ENCODE measurements at places on chromosomes 16 and 17.

GRCh38 chr16:72859581-72859980, 188.3 kb downstream of the ZFHX3 start:
- DNase-seq, result no peak

GRCh38 chr17:10814075-10814474, 10.2 kb upstream of the TMEM238L start:
- DNase-seq, result no peak

- DNase-seq, result peak; percentile 62
Measured at GRCh38 chr16:4376893-4377572, 5.4 kb downstream of the VASN start.

DNA sequence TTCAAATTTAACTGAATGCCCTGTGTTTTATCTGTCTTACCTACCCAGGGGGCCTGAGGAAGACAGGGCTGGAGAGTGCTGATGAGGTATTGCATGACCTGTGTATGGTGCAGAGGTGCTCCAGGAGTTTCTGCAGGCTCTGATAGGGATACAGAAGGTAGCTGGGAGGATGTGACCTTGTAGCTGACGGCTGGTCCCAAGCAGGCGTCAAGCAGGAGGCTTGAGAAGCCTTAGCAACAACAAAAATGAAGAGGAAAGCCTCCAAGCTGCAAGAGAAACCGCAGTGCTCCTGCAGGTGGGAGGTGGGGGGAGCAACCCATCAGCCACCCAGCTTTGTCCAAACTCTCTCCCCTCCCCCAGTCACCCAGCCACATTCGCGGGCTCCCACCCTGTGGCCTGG, 40.4 kb downstream of the LAT start:
- no peak for DNase-seq

GRCh38 chr16:14168146-14168545, 97.0 kb downstream of the MRTFB start:
- no peak for DNase-seq

DNA sequence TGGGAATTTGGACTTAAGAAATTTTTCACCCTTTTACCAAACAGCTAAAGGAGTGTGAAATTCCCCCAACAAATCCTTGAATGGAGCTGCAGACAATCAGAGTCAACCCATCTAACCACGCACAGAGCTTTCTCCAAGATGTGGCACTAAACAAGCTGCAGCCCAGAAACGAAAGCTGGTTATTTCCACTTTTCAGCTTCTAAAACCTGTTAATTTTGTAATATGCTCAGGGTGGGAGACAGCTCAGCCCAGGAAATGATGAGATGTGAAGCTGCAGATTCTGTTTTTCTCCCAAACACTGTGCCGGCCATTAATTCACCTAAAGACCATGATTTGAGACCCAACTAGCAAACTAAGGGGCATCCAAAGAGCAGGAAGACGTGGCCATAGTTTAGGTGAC, 33.2 kb upstream of the ABR start:
- no peak for DNase-seq

DNA sequence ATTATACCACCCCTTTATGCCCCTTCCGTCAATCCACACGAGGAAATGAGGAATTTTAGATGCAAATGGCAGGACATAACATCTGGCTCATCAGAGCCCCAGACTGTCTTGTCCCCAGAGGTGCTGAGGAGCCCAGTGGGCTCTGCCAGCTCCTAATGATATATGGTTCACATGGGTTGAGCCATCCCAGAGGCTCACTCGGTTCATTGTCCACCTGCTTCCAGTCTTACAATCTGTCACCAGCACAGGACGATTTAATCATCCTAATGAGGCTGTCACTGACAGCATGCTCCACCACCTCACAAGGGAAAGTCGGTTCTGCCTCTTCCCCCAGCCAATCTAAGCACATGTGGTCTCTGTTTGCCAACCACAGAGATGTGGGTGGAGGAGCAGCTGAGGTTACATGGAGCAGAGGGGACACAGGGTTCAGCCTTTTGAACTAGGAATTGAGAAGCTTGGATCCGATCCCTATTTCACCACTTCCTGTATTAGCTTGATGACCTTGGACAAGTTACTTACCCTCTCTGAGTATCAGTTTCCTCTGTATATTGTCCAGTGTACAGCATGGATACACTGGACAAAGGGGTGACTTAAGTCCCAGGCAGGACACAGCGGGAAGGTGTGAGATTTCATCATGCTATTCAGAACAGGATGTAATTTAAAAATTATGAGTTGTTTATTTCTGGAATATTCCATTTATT, 27.0 kb upstream of the DHX8 start:
- DNase-seq, result peak; percentile 80

GRCh38 chr17:40648384-40648968, 858 bp upstream of the SMARCE1 start:
- DNase-seq, result peak; percentile 46

DNA sequence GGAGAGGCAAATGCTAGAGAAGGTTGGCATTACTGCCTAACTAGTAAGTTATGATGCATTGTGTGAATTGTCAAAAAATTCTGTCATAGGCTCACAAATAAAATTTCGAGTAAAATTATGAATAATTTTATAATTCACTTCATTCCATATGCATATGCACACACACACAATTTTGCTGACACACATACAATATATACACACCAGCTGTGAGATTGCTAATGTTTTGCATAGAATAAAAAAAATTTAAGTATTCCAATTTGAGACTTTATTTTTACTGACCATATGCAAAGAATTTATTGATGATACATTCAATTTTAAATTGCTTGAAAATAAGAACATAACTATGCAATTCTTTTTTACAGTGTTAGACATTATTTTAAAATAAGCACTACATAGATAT, 6.8 kb upstream of the TMEM100 start:
- DNase-seq, result no peak

- peak; percentile 60 for DNase-seq
Measured at GRCh38 chr17:30093463-30094147, 23.0 kb upstream of the NSRP1 start.

- peak; percentile 67 for DNase-seq
Measured at GRCh38 chr16:81035398-81035974, at the start of gene ATMIN. TSS of gene ATMIN (plus strand) at chr16:81035842. CDS start at chr16:81035871, 29 bp downstream.

DNA sequence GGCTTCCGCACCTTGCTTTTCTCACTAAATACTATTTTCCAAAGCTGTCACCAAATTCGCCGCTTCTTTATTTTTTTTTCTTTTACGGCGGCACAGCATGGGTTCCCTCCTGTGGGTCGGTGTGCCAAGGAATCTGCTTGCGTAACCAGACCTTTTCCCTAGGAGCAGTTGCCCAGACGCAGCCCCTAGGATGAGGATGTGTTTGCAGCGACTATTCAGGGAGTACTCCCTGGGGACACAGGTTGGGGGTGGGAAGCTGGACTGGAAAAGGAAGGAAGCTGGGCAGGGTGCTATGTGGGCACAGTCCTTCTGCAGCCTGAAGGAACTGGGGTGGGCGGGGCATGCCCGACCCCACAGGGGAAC, 49.0 kb upstream of the ZCCHC14 start:
- DNase-seq, result no peak

GRCh38 chr17:15502369-15503112, 35.1 kb upstream of the CDRT4 start:
- peak; percentile 94 for DNase-seq

Data from fibroblast of mammary gland (primary cell).